Stimulated activated CD4-positive, alpha-beta T cell treated with anti-CD3 and anti-CD28 coated beads, TNF-alpha, amount 100 ng/mL, for 48 hours (primary cell): ENCODE measurements at places on chromosomes 4 and X.

- no peak for DNase-seq
Observed at GRCh38 chr4:13130848-13131247, 353.3 kb downstream of the RAB28 start.

GRCh38 chr4:159401791-159402380, 299.0 kb downstream of the RAPGEF2 start:
- DNase-seq, result no peak

DNA sequence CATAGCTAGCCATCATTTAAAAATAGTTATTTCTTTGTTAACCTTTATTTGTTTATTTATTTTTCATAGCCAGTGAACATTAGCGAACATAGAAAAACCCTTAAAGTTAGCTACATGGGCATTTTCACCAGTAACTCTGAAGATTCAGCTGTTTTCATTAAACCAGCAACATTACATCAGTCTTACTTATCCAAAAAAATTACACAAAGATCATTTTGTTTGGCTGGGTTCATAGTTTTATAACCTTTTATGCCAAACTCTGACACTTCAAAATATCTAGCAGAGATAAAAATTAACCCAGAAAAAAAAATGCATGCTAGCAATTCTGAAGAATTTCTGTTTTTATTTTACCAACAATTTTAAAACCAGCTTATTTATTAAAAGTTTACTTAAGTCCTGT, 784.1 kb downstream of the PCDH18 start:
- no peak for DNase-seq

DNA sequence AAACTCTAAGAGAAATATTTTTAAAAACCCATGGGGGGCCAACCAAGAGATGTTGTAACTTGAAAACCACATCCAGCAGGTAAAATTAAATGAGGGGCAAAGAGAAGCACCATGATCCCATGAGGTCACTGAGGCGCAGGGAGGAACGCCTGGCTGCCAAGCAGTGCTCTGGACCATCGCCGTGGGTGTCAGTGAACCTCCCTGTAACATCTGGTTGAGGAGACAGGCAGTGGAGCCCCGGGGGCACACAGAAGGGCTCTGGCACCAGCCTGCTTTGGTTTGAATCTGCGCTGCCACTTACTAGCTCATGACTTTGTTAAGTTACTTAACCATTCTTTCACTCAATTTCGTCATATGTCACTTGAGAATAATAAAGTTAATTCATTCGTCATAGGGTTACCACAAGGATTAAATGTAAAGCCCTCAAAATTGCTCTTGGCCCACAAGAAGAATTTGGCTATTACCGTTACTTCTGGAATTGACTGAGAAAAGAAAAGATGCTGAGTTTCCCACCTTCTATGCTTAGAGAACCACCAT, 41.6 kb upstream of the SLC25A4 start:
- DNase-seq, result no peak

DNA sequence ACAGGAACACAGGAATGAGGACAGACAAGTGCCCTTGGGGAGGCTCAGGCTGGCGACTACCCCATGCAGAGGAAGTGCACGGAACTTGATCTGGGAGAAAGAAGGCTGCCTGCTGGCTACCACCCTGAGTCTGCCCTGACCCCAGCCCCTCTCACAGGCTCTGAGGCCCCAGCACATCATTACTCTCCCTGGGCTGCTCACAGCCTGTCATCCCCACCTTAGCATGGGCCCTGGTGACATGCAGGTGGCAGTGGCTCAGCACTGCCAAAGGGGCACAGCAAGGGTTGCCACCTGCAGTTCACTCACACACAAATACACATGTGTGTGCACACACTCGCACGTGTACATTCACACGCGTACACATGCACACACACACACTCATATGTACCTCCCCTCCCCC, 26.1 kb upstream of the MAMLD1 start:
- no peak for DNase-seq

GRCh38 chrX:118100091-118100490, 16.5 kb downstream of the KLHL13 start:
- no peak for DNase-seq

DNA sequence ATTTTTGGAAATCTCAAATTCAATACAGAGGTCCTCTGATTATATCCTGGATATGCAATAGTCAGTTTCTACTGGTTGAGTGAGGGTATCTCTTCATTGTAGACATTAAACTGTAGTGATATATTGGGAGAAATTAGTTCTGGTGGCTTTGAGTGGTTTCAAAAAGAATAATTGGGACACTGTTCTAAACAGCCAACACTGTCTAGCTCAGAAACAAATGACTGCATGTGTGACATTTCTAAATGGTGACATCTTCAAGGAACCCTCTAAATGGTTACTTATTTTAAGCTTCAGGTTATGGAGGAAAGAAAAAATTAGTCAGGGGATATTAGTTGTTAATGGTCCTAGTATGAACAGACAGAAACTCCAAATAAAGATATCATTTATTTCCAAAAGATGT, 186.2 kb downstream of the LARP7 start:
- DNase-seq, result no peak

- DNase-seq, result no peak
Observed at GRCh38 chrX:46704767-46705386, 54.0 kb downstream of the SLC9A7 start.

- no peak for DNase-seq
Observed at GRCh38 chr4:24892778-24893177, 20.1 kb downstream of the CCDC149 start.

- DNase-seq, result no peak
Observed at GRCh38 chr4:48180234-48180633, 46.2 kb upstream of the TXK start.

- no peak for DNase-seq
Observed at GRCh38 chr4:98682719-98683118, 24.3 kb upstream of the TSPAN5 start.

DNA sequence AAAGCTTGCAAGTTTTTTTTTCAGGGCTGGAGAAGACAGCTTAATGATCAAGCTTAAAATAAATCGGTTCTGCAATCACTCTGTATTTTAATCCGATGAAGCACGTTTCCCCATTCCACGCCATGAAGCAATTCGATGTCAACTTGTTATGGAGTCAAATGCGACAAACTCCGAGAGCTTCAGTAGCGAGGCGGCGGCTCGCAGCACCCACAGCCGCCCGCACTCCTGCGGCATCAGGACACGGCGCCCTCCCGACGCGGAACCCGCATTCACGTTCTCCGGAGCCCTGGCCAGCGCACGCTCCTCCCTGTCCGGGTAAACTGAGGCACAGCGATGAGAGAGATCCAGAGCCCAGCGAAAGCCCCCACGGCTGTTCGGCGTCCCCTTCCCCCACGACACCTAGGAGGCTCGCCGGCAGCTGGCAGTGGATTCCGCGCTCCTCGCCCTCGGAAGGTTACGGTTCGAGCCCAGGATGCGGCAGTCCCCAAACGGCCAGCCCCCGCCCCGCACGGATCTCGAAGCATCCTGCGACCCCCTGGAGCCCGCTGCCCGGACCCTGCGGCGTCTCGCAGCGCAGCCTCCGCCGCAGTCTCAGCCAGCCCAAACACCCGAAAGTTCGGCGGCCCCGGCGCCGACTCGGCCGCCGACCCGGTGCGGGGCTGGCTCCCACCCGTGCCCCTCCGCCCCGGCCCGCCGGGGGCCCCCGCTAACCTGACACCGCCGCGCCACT, 507 bp downstream of the MFAP3L start:
- DNase-seq, result no peak

DNA sequence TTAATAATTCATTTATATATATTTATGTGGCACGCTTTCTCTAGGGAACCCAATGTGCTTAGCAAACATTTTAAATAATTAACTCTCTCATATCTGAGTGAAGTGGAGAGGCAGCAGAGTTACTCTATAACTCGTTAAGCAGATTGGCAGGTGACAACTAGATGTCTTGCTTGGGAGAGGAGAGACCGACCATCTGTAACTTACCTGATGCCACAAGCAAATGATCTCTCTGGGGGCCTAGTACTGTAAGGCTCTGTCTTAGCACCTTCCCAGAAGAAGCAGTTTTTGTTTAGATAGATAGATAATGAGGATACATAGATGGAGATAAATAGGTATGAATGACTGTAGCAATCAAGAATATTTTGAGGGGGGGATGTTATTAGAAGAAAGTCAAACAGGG, 11.9 kb upstream of the SEL1L3 start:
- DNase-seq, result no peak
